ENCODE measurements at places on chromosomes 4 and X.

DNA sequence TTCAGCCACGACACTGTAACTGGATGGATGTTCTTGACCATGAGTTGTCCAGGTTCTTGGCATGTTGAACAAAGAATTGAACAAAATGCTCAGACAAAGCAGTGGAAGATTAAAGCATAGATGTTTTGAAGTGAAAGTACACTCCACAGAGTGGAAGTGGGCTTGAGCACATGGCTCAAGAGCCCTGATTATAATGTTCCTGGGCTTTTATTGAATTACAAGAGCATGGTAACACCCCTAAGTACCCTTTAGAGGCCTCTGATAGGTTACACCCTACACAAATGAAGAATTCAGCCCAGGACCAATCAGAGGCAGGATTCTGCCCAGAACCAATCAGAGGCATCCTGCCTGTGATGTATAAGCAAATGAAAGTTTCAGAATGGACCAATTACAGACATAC lies 33.5 kb downstream of the SLC10A6 start:
- no peak for DNase-seq

DNA sequence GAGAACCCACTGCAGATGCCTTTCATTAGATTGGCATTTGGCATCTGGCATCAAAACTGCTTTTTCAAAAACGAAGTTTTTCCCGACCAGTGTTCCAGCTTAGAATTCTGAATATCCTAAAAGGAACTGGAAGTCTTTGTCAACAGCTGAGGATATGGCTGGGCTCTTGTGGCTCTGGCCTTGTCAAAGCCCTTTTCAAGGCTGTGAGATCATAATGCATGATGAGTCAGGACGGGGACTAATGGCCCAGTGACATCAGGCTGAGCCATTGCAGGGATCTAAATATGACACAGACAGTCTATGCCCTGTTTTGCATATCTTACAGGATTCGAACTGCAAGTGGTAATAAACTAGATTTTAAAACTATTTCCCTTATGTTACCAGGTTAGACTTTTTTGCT lies 306.4 kb downstream of the PTTG2 start:
- no peak for DNase-seq

GRCh38 chrX:30874851-30875250 lies 14.2 kb downstream of the TAB3 start:
- DNase-seq = no peak

GRCh38 chrX:133992882-133993281 lies 7.5 kb upstream of the GPC3 start:
- DNase-seq = no peak

Measured in NK-92 treated with Interleukin-12 subunit alpha and Interleukin-12 subunit beta, amount 100 ng/mL, for 24 hours (cell line).